Tibial artery (tissue), 4 donors: ENCODE measurements at places on chromosomes 2 and 18.

- DNase-seq = no peak
These were observed 238.5 kb upstream of the FBXO11 start for GRCh38 chr2:48144777-48145176.

GRCh38 chr2:236939721-236940231, 145.9 kb upstream of the COPS8 start:
- DNase-seq = no peak

- DNase-seq = no peak
These were observed 304.6 kb downstream of the MYCN start for GRCh38 chr2:16244966-16245320.

DNA sequence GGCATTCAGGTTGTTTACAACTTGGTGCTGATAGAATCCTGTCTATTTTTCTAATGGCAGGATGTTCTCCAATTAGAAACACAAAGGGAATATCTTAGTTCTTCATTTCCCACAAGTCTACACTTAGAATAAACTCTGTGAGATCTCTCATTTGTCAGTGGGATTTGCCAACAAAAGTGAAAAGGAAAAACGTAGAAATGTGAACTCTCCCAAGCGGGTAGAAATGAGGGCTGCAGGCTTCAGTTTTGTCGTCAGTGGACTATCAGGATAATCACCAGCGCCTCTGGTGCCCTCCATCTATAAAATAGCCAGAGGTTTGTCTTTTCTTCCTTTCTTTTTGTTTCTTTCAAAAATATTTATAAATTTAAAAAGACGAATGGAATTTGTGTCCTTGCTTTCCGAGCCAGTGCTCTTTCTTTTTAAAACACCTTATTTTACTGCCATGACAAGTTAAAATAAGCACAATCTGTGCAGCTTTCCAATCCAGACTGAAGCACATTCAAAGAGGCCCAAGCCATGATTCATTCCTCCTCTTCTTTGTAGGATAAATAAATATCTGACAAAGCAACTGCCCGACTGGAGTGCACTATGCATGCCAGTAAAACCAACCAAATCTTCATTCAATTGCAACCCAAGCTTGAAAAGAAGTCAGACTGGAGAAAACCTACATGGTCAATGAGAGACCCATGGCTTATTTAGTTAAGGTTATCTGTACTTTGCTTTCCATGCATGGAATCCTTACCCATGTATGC, 185.8 kb downstream of the ANKRD44 start:
- no peak for DNase-seq

- DNase-seq = no peak
These were observed 11.1 kb downstream of the CHRNA1 start for GRCh38 chr2:174753038-174753633.
